ENCODE measurements at places on chromosomes 2 and 18.

DNA sequence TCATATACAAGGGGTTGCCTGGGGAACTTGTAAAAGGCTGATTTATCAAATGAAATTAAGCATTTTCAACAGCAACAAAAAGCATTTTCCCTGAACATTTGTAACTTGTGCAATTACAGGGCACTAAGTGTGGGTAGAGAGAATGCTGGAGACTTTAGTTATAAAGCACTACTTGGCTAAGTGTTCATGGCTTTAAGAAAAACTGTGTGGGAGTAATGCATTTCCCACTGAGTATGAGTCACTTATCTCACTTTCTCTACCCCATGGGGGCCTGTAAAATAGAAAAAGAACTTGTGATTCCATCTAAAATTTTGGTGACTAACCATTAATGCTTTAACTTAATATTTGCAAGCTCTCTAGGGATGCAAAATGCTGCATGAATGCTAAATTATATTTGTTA, 193.4 kb downstream of the CCDC102B start:
- no peak for DNase-seq

GRCh38 chr2:64922482-64923384, 66.5 kb upstream of the SLC1A4 start:
- no peak for DNase-seq

- no peak for DNase-seq
These were observed 50.4 kb upstream of the BZW1 start for GRCh38 chr2:200761266-200761665.

DNA sequence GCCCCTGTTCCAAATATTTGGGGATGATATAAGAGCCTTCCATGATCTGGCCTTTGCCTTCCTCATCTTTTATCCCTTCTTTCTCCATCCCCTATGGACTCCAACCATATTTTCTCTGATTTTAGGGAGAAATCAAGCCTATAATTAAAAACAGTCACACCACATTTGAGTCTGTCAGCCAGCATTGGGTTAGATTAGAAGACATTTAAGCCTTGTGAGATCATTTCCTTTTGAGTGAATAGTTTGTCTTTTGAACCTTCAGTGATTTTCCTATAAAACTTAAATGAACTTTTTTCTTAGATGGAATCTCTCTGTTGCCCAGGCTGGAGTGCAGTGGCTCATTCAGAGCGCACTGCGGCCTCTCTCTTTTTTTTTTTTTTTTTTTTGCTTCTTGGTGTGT, 7.6 kb upstream of the C18orf32 start:
- DNase-seq, result no peak

GRCh38 chr2:95121093-95121406, 558 bp downstream of the MRPS5 start:
- no peak for DNase-seq

DNA sequence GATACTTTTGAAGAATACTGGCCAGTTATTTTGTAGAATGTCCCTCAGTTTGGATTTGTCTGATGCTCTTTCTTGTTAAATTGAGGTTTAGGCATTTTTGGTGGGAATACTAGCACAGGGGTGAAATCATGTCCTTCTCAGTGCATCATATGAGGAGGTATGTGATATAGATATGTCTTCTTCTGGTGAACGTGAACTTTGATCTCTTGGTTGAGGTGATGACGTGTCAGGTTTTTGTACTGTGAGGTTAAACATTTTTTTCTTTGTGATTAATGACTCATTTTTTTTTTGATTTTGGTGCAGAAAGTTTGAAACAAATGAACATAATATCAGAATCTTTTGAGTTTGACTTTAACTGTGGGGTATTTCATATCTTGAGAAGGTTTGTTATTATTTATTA, 11.0 kb downstream of the ZNF407 start:
- no peak for DNase-seq

Measured in fibroblast of gingiva (primary cell).